Fibroblast of skin of scalp (primary cell): ENCODE measurements at places on chromosomes 13 and 19.

DNA sequence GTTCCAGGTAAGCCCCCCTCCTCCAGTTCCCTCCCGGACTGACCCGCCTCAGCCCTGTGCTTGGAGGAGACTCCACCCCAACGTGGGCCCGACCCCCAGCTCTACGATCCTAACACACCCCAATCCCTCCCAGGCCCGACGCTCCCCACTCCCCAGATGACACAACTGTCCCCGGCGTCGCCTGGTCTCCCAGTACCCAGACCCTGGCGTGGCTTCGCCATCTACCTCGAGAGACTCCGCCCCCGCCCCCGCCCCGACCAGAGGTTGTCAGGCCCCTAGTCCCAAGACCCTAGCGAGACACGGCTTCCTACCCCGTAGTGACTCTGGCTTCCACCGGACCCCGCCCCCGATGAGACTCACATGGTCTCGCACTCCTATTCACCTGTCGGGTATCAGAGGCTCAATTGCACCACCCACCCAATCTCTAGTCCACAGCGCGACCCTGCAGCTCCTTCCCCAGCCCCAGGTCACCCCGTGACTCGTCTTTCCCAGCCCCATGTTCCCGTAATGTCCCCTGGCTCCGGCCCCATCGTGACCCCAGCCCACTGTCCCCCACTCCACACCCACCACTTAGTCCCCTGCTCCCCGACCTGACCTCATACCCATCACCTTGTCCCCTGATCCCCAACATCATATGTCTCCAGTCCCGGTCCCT is 2.9 kb downstream of the CD37 start:
- DNase-seq: no peak

- no peak for DNase-seq
Observed at GRCh38 chr13:41945926-41946325, 15.0 kb downstream of the VWA8 start.

DNA sequence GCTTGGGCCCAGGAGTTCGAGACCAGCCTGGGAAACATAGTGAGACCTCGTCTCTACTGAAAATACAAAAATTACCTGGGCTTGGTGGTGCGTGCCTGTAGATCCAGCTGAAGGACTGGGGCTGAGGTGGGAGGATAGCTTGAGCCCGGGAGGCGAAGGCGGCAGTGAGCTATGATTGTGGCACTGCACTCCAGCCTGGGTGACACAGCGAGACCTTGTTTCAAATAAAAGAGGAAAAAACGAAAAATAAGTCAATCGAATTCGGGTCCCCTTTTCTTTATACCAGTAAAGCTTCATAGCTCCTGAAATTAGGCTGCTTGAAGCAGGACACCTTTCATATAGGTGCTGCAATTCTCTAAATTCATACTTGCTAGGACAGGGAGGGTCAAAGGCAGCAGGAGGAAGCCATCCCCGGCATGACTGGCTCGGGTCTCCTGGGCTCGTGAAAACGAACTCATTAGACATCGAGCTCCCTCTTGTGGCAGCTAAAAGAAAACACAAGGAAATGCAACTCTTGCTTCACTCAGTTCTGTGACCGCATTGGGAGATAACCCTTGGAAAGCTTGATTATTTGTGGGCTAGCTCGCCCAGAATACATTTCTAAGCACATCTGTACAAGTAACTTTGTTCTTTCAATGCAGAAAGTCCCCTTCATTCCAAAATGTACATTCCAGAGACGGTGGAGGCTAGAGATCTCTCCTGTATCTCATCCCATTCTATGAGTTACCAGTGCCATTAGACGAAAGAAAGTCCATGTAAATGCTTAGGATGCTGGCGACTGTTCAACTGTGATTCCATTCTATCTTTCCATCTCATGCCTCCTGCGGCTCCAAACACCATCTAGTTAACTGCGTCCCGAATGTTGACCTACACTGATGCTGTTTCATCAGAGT is 16.8 kb downstream of the FPR2 start:
- DNase-seq: peak; percentile 82

DNA sequence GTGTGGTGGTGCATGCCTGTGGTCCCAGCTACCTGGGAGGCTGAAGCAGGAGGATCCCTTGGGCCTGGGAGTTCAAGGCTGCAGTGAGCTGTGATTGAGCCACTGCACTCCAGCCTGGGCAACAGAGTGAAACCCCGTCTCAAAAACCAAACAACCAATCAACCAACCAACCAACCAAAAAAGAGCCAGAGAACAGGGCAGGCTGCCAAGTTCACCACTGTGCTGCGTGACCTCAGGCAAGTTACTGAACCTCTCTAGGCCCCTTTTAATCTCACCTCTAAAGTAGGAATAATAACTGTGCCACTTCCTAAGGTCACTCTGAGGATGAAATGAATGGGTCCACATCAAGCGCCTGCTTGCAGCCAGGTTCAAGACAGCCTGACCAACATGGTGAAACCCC is 16.9 kb downstream of the TJP3 start:
- no peak for DNase-seq

- DNase-seq: peak; percentile 60
Observed at GRCh38 chr13:93915269-93915809, 564.1 kb downstream of the DCT start.

DNA sequence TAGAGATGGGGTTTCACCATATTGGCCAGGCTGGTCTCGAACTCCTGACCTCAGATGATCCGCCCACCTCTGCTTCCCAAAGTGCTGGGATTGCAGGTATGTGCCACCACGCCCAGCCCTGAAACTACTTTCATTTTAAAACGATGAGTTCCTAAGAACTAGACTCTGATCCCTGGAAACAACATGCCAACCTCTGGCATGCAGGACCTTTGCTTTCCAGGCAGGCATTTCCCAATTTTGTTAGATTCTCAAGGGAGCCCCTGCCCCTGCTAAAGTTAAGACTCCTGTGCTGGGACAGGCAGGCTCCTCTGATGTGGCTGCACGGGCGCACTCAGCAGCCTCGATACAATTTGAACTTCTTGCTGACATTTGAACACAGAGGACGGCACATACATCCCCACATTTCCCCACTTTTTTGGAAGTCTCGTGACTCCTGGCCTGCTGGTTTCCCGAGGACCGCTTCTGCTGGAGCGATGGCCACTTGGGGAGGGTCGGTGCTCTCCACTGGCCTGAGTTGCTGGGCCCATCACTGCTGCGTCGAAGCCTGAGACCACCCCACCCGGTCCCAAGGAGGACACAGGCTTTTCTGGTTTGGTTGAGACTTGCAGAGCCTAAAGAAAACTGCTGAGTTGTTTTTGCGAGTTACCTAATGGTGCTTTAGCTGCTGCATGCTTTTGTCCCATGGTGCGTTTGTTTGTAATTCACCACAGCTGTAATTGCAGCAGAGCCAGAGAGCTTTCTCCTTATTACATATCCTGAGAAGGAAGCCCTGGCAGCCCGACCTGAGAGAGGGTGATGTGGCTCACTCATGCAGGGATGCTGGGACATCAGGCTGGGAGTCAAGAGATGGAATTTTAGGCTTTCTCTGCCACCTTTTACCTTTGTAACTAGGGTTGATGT is 8.2 kb downstream of the ATP11A start:
- DNase-seq: no peak

DNA sequence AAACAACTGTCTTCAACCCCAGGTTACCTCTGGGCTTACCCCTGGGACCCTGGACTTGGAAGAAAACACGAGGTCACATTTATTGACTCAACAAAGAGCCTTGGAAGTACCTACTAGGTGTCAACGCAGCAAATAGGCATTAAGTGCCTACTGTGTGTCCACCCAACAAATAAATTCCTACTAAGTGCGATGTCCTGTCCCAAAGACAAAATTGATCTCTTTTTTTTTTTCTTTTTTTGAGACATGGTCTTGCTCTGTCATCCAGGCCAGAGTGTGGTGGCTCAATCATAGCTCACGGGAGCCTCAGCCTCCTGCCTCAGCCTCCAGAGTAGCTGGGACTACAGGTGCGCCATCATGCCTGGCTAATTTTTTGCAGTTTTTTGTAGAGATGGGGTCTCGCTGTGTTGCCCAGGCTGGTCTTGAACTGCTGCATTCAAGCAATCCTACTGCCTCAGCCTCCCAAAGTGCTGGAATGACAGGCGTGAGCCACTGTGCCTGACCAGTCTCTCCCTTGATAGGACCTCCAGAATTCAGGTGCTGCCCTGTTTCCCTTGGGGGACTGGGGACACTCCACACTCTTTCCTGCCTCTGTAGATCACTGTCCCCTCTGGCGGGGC is 589 bp upstream of the S1PR2 start:
- no peak for DNase-seq

GRCh38 chr19:18439025-18439909 is 1.3 kb upstream of the ISYNA1 start:
- peak; percentile 74 for DNase-seq

- DNase-seq: peak; percentile 82
Observed at GRCh38 chr19:4375164-4376027, 25.0 kb downstream of the SH3GL1 start.

GRCh38 chr13:93534181-93534700 is 307.6 kb downstream of the GPC6 start:
- DNase-seq: no peak

DNA sequence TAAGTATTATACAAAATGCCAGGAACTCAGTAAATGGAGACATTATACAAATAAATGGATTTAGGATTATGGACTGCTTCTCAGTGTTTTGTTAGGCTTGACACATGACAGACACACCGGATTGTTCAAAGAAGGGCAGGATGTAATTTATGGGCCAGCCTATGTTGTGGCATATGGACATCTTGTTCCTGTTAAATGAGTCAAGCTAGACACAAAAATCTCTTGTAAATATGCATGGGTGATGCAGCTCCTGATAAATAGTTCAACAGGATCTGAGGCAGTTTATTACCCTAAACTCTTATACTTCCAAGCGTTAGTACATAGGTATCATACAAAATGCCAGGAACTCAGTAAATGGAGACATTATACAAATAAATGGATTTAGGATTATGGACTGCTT is 502.3 kb downstream of the TBC1D4 start:
- DNase-seq: no peak

- peak; percentile 22 for DNase-seq
Observed at GRCh38 chr19:56383826-56384605, 9.3 kb downstream of the ZNF582 start.

DNA sequence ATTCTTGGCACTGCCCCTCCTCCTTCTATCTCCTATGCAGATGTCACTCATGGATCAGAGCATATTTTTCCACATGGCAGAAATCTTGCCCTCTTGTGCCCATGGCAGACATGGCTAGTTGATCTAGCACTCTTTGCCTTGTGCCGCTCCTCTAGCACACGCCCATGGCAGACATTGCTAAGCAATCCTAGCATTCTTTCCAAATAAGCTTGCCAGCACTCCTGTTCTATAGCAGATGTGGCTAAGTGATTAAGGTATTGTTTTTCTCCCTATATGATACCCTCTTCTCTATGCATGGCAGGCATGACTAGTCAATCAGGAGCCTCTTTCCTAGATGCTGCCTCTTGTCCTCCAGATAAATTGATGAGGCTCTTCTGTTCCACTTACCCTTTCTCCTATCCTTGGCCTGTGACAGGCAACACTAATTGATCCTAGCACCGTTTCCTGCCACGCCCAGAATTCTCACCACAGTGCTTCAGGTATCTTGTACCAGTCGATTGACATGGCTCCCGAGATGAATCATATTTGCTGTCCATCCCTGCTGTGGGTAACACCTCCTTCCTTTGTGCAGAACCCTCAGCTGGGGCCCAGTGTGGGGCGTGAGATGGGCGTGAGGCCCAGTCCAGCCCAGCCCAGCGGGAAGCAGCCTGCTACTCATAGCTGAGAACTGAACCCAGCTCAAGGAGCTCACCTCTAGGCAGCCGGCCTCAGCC is 26.9 kb downstream of the TMED1 start:
- peak; percentile 48 for DNase-seq

DNA sequence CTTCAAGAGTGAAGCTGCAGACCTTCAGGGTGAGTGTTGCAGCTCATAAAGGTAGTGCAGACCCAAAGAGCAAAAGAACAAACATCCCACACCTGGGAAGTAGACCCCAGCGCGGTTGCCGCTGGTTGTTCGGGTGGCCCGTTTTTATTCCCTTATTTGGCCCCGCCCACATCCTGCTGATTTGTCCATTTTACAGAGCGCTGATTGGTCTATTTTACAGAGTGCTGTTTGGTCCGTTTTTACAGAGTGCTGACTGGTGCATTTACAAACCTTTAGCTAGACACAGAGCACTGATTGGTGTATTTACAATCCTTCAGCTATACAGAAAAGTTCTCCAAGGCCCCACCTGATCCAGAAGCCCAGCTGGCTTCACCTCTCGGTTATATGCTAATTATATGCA is 1.0 kb downstream of the SCGB2B2 start:
- no peak for DNase-seq

GRCh38 chr13:57946361-57946760 is 314.8 kb downstream of the PCDH17 start:
- no peak for DNase-seq

DNA sequence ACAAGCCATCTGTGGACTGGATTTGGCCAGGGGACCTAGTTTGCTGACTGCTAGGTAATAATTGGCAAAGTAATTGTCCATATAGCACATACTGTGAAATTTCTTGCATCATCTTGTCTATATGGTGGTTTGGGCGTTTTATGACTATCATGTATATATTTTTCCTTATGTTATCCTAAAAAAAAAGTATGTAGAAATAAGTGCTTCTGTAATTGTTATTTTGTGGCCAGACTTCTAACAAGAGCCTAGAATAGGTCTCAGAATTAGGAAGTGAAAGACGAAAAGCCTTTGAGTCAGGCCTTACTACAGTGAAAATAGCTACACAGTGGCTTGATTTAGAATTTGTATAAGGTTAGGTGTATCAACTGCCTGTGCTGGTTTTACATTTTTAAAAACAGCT is 4.2 kb downstream of the FNDC3A start:
- no peak for DNase-seq
